HCEC 1CT (cell line): ENCODE measurements at places on chromosomes 5 and 9.

- DNase-seq: peak; percentile 27
These were observed 471.5 kb downstream of the ZNF608 start for GRCh38 chr5:124274949-124275348.

GRCh38 chr5:97383996-97384395, 200.9 kb upstream of the RIOK2 start:
- peak; percentile 65 for DNase-seq

DNA sequence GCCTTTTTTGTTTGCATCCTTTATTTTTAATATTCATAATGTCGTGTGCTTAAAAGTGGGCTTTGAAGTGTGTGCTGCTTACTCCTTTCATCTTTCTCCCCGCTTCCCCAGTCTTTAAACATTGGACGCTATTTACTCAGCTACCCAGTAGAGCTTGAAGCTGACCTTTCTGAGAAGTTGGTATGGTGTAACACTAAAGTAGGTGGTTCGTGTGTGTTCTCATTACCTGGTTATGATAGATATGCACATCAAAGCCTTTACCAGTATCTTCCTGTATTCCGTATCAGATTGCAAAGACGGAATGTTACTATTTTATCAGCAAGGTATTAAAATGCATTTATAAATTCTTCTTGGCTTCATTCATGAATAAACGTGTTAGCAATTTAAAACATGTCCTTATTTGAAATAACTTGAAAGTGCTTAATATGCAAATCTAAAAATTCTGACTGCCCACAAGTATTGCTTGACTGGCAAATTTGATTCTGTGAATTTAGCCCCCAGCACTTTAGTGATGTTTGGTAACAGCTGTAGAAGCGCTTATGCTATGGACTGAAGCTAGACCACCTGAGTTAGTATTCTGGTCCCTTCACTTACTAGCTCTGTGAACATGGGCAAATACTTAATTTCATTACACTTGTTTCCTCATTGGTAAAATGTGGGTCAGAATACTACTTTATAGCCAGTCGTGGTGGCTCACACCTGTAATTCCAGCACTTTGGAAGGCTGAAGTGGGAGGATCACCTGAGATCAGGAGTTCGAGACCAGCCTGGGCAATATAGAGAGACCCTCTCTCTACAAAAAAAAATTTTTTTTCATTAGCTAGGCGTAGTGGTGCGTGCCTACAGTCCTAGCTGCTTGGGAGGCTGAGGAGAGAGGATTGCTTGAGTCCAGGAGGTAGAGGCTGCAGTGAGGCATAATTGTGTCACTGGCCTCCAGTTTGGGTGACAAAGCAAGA, 1.7 kb downstream of the RRAGA start:
- DNase-seq: no peak

DNA sequence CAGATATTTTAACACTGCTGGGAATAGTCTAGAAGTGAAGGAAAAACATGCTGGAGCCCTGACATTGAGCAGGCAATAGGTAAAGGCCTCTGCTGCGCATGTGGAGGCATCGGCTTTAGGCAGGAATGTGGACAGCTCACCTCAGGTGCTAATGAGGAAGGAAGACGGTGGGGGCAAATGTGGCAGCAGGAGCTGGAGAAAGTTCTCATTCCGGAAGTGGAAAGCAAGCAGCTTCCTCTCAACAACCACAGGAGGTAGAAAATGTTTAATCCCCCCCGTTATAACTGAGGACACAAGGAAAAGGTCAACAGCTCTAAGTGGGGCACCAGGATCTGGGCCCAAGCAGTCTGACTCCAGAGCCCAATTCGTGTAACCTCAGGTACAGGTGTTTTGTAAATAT, 7.6 kb upstream of the RPS14 start:
- DNase-seq: no peak

GRCh38 chr5:110475529-110475928, 250.9 kb downstream of the TMEM232 start:
- DNase-seq: no peak

DNA sequence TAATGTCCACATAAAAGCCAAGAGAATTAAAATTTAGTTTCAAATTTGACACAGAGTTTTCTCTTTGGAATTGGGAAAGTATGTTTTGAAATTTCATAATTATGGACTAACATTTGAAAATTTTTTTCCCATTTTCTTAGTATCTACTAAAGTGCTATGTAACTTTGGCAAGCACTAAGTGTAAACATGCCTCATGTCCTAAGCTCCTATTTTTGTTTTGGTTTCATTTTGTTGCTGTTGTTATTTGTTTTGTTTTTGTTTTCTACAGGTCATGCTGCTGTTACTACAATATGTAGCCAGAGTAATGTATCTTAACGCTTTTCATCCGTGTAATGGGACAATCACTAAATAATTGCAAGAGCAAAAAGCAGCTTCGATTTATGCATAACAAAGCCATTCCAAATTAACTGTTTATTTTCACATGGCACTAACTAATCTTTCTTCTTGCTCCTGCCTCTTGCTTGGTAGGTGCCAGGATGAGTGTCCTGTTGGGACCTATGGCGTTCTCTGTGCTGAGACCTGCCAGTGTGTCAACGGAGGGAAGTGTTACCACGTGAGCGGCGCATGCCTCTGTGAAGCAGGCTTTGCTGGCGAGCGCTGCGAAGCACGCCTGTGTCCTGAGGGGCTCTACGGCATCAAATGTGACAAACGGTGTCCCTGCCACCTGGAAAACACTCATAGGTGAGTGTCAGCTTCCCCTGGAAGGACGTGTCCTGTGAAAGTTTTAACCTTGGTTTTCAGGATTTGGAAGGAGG, 107.3 kb upstream of the PRRC1 start:
- no peak for DNase-seq

GRCh38 chr5:149271716-149272563, at the start of gene AFAP1L1:
TSS of gene AFAP1L1 (plus strand) at chr5:149271859. CDS start at chr5:149271969, 110 bp downstream.
- peak; percentile 51 for DNase-seq

DNA sequence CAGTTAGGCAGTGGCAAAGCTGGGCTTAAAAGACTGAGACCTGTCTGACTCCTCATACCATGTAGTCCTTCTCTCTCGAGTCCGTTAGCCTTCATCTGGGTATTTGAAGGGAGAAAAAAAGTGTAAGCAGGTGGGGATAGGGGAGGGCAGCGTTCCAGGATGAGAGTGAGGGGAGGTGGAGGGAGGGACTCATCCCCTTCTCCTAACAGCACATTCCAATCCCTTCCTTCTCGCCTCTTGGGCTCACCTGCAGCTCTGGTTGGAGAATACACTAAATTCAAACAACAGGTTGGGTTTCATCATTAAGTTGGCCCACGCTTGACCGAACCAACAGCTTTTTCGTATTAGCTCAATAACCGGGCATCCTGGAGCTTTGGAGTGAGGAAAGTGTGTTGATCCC, 3.6 kb downstream of the NEURL1B start:
- DNase-seq: no peak

GRCh38 chr5:152711801-152712388, 306.8 kb upstream of the NMUR2 start:
- DNase-seq: no peak

DNA sequence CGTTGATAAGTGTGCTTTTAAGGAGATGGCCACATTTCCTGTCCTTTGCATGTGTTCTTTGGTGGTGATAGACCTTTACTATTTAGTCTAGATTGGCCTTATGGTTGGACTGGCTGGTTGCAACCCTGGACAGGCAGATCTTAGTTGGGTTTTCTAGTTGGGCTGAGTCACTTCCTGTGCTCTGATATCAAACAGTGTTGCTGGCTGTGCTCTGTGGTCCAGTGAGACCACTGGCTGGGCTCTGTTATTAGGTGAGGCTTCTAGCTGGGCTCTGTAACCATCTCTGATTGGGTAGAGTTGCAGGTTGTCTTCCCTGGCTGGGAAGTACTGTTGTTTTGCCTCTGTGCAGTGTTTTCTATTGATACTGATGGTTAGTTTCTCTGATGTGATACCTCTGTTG, 432.5 kb downstream of the LRRC70 start:
- no peak for DNase-seq

DNA sequence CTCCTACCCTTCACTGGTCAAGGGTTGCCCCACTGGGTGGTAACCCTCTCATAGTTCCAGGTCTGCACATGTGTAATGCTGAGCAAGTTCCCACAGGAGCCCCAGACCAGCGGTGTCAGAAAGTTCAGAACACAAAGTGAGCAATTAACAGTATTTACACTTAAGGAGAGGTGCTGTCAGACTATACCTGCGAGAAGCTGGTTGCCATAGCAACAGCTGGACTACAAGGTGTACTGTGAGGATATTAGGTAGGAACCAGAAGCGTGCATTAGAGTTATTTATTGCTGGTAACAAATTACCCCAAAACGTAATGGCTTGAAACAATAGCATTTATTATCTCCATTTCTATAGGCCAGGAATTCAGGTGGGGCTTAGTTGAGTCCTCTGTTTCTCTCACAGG, 317.0 kb upstream of the RPS23 start:
- DNase-seq: no peak

DNA sequence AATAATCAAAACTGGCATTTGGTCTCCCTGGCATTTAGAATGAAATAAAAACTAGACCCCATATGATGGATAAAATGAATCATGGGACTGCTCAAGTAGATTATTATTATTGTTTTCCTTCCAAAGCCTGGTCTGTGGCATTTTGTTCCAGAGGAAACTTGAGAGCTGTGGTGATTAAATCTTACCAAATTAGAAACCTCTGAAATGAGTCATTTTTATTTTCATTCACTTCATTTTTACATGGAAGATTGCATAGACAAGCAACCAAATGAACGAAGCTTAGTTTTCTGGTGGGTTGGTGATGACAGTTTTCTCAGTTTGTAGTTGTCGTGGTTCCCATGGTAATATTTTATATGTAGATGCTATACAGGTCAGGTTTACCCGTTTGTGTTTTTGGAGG, 23.4 kb downstream of the PAM start:
- peak; percentile 74 for DNase-seq
